Aorta (tissue), 5 donors: ENCODE measurements at places on chromosomes 5 and 9.

GRCh38 chr9:137367506-137368430 is 55.2 kb downstream of the EXD3 start:
- peak; percentile 64 for DNase-seq

- DNase-seq: no peak
These were observed 5.0 kb upstream of the HSPB3 start for GRCh38 chr5:54450542-54450941.

- DNase-seq: no peak
These were observed 14.7 kb downstream of the ERP44 start for GRCh38 chr9:100084128-100084453.

- no peak for DNase-seq
These were observed 218.6 kb downstream of the PJA2 start for GRCh38 chr5:109191153-109191558.

DNA sequence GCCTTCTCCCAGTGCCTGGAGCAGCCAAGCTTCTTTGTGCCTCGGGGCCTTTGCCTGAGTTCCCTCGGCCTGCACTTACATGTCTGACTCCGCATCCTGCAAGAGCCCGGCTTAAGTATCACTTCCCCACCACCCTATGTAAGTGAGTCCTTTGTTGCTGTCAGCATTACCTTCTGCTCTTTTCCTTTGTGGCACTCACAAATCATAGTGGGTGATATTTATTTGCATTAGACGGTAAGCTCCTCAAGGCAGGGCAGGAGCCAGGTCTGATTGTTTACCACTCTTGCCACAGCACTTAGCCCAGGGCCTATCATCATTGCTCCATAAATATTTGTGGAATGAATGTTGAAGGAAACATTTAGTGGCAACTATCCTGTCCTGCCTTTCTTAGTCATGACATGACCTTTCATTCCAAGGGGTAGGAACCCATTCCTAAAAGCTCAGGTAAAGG is 4.8 kb downstream of the GM2A start:
- no peak for DNase-seq

DNA sequence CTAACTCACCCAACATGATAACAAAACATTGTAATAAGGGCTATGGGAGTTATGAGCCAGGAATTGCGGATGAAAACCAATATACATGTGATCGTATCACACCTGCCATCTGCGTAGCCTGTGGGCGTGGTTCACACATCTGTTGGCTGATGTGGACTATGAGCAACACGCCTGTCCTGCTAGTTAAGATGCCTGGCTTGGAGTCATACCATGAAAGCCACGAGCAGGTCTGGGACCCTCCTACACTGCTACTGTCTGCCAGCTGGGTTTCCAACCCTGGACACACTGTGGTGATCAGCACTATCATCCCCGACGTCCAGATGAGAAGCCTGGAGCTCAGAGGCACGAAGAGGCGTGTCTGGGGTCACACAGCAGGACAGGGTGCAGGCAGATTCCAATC is 40.2 kb downstream of the STK10 start:
- DNase-seq: peak; percentile 31

DNA sequence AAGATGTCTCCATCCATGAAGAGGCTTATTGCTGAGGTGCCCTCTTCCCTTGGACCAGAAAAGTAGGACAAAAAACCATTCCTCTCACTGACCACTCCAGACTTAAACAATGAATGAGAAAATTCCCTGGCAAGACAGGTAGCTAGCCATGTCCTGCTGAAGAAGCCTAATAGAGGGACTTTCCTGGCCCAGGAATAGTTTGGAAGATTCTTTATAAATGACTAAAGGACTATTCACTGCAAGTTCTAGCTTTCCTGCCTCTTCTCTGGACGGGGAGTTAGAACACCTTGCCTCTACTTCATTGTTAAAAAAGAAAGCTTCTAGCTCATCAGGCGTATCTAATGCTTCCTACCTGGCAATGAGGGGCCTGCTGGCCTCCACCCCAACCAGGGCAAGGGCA is 153.6 kb downstream of the NR3C1 start:
- no peak for DNase-seq

GRCh38 chr5:31561946-31562345 is 29.8 kb downstream of the C5orf22 start:
- no peak for DNase-seq

GRCh38 chr9:90198956-90199355 is 443.7 kb downstream of the DIRAS2 start:
- DNase-seq: no peak

DNA sequence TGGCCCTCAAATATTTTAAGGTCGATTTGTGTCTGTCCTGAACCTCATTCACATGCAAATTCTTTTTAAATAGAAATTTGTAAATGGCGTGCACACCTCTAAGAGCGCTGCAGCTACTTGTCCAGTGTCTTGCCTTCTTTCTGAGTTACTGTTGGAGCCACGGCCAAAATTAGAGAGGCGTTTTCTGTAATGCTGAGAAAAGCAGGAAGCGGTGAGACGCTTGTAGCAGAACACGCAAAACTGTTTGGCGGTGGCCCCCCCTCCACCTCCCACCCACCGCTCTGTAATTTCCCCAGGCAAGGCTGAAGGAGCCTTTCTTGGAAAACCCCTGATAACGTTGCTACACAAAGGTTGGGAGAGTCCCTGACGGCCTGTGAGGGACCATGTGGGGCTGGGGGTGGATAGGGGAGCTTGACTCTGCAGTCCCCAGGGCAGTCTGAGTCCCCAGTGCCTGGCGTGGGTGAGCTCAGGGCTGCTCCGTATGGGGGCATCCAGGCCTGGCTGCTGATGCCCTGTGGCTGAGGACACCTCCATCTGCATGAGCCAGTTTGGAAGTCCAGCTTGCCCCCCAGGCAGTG is 96.5 kb downstream of the GADD45G start:
- no peak for DNase-seq

- no peak for DNase-seq
These were observed 25.6 kb downstream of the PDZD2 start for GRCh38 chr5:31664566-31664965.

- DNase-seq: peak; percentile 64
These were observed 215.6 kb downstream of the ROR2 start for GRCh38 chr9:91734371-91734981.

DNA sequence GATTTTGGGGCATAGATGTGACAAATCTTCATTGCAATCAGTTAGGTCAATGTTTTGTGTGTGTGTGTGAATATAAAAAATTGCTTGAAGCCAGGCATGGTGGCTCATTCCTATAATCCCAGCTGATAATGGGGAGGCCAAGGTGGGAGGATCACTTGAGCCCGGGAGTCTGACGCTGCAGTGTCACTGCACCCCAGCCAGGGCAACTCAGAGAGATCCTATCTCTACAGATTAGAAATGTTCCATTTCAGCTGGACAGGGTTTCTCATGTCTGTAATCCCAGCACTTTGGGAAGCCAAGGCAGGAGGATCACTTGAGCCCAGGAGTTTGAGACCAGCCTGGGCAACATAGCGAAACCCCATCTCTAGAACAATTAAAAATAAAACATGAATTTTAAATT is 11.5 kb downstream of the OR2V2 start:
- no peak for DNase-seq

DNA sequence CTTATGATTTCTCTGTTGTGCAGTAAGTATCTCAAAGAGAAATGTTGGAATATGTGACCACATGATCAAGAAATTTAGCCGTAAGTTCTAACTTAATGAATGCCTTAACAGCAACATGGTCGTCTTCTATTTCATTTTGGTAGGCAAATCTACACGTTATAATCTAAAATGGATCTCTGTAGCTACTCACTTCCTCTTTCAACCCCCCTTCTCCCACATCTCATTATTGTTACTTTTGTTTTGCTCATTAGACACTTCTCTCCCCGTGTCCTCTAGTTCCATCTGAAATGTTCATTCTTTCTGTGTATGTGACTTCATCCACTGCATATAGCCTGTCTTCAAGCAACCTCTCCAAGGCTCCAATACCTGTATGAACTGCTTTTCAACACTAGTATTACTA is 27.1 kb upstream of the LPAR1 start:
- no peak for DNase-seq

- DNase-seq: no peak
These were observed 48.8 kb upstream of the RETREG1 start for GRCh38 chr5:16665601-16666000.

- DNase-seq: no peak
These were observed 61.4 kb downstream of the RASA1 start for GRCh38 chr5:87329114-87329513.
